GM04503 (cell line): ENCODE measurements at places on chromosomes 4 and X.

DNA sequence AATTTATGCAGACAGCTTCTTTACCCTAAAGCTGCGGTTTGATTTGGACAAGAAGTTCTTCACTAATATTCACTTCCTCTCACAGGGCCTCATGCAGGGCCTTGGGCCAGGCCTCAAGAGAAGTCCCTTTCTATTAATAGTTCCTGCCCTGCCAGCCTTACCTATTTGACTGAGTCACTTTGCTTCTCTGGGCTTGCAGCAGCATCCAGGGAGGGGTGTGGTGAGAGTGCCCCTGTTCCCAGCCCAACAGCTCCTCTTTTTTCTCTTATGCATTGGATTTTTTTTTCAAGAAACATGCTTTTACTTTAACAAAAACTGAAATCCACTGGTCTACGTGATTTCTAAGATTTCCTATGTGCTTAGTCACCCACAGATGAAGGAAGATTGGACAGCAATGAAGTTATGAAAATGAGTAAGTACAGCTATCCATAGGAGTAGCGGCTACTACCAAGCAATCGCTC lies 26.7 kb downstream of the FAM156B start:
- DNase-seq = peak; percentile 9

- DNase-seq = no peak
Measured at GRCh38 chrX:24692305-24692704, 1.4 kb upstream of the POLA1 start.

DNA sequence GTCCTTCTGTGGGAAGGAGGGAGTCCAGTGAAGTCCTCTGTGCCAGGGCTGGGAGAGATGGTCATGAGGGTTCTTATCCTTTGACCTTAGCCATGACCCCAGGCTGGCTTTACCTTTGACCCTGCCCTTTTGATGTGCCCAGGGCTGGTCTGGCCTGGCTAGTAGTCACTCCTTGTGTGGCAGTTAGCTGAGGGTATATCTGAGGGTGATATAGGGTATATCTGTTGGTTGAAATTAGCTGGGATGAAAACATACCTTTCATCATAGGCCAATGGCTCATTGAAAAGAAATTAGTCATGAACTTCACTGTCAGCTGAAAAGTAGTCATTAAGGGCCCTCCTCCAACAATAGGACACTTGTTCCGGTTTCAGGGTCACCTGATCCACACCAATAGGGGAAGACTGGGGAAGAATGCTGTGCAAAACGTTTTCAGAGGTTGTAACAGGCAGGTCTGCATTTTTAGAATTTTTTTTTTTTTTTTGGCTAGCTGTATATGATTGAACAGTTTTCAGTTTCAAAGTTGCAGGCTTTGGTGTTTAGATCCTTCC lies 74.6 kb upstream of the STOX2 start:
- DNase-seq = no peak

DNA sequence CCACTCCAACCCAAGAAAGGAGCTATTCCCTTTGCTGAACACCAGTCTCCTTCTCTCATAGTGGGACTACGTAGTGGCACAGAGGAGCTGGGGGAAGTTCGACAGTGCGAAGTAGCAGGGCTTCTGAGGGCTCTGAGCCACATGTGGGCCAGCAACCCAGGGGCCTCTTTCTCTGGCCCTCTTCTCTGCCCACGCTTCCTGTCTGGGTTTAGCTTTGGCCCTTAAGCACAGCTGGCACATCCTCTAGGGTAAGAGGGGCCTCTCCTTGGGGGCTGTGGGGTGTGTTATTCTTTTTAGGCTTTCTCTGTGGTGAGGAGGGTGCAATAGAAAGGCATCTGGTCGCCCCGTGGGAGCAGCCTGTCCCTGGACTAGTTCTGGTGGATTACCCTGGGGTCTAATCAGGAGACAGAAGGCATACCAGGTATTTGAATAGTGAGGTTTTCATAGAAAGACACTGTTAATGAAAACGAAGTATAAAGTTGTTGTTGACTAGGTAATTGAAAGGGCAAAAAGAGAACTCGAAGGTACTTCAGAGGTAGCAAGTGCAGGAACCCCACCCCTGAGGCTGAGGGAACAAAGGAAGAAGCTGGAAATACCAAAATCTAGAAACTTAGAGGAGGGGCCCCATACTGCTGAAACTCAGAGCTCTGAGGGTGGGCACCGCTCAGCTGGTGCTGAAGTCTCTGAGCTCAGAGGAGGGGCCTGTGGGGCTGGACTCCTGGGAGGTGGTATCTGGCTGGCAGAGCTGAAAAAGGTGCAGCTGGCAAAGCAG lies 151.9 kb upstream of the RPS6KA3 start:
- no peak for DNase-seq

GRCh38 chrX:41127477-41128192 lies 42.4 kb downstream of the USP9X start:
- no peak for DNase-seq

DNA sequence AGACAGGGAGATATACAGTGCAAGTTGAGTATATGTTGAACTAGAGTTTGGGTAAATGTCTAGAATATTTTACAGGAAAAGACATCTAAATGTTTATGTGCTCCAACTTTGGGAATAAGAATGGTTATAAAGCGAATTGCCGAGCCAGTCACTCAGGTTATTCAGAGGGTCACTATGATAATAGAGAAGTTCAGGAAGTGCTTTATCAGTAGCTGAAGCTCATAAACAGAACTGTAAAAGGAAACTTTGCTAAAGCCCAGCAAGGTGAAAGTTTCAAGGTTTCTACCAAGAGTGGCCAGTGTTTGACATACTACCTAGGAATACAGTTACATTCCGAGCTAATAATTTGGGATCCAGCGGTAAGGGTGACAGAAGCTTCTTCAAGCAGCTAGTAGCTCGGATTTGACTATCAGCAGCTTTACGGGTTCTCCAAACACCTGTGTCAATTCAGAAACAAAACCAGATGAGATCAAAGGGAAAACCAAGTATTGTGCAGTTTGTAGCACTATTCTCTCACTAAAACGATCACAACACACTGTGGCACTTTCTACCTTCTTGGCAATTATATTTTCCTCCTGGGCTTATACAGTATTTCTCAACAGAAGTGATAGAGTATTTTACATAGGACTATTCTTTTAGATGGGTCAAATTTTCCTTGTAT lies 17.2 kb upstream of the BCLAF3 start:
- no peak for DNase-seq

DNA sequence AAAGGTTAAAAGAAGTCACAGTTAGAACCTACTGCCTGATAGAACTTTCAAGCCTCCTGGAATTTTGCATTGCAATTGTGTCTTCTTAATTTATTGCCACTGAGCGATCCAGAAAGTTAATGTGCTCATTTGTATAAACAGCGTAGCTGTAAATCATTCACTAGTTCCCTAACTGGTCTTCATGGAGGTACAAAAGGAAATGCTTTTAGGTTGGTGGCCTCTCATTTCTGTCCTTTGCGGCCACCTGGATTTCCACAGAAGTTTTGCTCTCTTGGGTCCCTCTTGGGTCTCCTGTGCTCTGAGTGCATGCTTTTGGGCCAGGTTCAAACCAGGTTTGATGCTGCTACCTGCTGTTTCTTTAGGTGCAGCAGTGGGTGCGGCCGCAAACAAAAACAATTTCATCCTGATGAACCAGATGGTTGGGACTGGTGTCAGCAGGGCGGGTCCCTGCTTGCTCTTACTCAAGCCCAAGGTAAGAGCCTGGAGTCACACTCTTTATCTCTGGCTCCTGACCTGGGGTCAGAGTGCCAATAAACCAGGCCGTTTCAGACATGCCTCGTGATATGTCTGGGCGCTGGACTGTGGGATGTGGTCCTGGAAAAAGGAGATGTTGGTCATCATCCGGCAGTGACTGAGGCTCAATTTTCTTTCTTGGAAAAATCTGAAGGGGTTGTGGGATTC lies 270.1 kb downstream of the PTTG2 start:
- DNase-seq = no peak

DNA sequence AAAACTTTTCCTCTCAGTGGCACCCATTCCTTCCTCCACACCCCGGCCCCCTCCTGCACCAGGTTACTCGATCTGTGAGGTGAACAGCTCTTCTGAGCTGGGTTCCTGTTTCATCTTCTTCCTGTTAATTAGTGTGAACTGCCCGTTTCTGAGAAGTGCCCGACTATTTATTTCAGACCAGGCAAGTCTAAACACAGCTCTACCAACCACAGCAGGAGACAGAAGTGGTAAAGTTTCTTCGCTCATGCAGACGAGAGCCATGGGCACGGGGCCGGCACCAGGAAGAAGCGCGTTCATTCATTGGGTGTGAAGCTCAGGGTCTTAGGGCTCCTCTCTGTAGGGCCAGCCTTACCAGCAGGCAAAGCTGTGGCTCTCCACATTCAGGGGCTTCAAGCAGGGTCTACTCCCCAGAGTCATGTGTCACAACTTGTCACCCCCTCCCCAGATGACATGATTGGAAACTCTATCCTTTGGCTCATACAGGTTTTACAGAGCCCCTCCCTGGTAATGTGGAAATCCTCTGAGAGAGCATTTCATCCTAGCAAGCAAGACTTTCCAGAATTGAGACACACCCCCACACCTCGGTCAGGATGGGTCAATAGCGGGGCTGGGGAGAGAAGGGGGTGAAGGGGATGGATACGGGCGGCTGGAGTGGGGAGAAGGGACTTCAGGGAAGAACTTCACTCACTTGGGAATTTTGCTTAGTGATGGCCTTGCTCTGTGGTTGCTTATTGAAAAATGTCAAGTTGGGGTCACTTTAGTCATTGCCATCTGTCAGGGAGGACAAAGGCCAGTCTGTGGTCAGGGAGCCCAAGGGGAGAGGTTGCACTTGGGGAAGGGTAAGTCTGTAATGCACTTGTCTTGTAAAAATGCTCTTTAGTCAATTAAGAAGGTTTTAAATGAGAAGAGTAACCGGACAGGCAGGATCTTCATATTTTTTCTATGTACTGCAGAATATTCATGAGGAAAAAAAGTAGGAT lies 121.6 kb upstream of the TRIM2 start:
- DNase-seq = no peak

GRCh38 chrX:45803383-45803921 lies 602.8 kb upstream of the DIPK2B start:
- peak; percentile 90 for DNase-seq

DNA sequence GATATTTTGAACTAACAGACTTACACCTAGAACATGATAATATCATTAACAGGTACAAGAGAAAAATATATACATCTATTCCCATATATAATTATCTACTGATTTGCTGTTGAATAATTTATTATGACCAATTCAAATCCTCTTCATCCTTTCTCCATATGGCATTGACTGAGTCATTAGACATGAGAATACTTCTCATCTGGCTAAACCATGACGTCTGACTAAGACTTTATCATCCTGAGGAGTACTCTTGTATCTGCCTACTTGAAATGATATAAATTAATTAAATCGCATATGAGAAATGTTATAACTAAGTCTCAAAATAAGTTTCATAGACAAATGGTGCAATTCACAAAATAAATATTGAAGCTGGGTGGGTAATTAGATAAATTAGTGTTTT lies 67.4 kb downstream of the EMCN start:
- DNase-seq = no peak

- DNase-seq = no peak
Measured at GRCh38 chr4:116223040-116223732, 862.2 kb downstream of the TRAM1L1 start.

GRCh38 chr4:101931619-101932018 lies 141.1 kb downstream of the BANK1 start:
- DNase-seq = no peak

GRCh38 chr4:36242629-36243354 lies 1.5 kb downstream of the ARAP2 start:
- no peak for DNase-seq

GRCh38 chrX:9196961-9197640 lies 163.2 kb upstream of the FAM9B start:
- DNase-seq = no peak

DNA sequence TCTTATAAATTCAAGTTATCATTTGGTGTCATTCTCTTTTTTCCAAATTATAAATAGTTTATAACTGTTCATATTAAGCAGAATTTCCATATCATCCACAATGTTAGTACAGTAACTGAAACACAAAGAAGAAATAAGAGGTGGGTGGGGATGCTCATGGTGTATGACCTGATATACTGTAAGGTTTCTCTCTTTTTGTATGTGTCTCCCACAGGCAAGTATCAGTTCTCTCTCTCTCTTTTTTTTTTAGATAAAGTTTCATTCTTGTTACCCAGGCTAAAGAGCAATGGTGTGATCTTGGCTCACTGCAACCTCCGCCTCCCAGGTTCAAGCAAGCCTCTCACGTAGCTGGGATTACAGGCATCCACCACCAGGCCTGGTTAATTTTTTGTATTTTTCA lies 43.7 kb upstream of the UGT2A3 start:
- DNase-seq = no peak

DNA sequence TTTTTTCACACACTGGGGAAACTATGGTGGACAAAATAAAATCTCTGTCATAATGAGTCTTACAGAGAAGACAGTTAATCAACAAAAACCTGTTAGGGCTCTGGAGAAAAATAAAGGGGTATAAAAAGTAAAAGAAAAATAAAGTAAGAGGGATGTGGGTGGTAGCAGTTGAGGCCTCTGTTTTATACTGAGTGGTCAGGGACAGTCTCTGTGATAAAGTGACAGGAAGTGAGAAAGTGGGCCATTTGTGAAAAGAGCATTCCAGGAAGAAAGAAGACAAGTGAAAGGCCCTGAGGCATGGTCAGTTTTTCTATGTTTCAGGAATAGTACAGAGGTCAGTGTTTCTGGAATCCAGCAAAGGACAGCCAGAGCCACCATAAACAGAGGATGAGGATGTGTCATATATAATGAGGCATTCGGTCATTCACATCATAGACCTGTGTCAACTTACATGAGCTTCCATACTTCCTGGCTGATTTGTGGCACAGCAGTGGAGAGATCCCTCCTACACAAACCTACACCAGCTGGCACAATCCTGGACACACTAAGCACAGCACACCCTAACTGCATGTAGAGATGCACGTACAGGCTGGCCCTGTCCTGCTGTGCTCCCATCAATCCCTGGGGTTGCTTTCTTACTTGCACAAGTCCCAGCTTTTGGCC lies 64.4 kb upstream of the NAP1L5 start:
- DNase-seq = no peak

DNA sequence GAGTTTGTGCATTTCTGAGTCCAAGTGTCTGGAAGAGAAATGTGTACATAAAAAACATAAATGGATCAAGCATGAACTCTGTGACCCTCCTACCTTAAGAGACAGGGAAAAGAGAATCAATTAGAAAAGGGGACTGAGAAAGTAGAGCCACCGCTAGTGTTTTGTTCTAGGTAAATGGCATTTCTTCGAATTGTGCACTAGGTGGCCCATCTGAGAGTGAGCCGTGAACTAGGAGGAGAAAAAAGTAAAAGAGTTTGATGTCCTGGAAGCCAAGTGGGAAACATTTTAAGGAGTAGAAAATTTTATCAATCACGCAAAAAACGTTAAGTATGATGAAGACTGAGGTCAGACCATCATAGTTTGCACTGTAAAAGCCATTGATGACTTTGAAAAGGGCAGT lies 55.1 kb downstream of the NAF1 start:
- DNase-seq = no peak

DNA sequence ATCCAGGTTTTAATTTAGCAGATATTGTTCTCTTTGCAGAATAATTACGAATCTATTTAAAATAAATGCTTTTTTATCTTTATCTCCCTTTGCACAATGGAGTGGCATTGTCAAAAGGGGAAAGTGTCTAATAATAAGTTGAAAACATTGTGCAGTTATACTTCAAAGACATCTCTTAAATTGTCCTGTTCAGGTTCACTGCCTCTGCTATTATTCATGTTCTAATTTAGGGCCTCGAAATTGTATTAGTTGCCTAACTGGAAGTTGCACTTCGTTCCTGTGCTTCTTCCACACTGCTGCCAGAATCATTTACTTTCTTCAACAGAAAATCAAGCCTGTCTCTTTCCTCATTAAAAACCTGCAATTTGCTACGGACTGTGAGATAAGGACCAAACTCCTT lies 150.5 kb upstream of the SPRY1 start:
- no peak for DNase-seq

GRCh38 chr4:168891688-168892087 lies 118.4 kb downstream of the CBR4 start:
- no peak for DNase-seq
